Suprapubic skin (tissue), 4 donors: ENCODE measurements at places on chromosomes 2 and 18. TPM values are rescaled to one million over a fixed set of nuclear protein-coding genes. Genes with fewer than 3 reads are reported as not detected.

GRCh38 chr2:128421286-128421685 is 102.6 kb upstream of the HS6ST1 start:
- peaks cover 15% of the 10 kb centered on the region for H3K4me1 ChIP-seq
- H3K27me3 ChIP-seq, result no peaks in the 10 kb centered on the region
- H3K4me3 ChIP-seq, result no peak overlapping the region
- H3K36me3 ChIP-seq, result no peaks in the 10 kb centered on the region

DNA sequence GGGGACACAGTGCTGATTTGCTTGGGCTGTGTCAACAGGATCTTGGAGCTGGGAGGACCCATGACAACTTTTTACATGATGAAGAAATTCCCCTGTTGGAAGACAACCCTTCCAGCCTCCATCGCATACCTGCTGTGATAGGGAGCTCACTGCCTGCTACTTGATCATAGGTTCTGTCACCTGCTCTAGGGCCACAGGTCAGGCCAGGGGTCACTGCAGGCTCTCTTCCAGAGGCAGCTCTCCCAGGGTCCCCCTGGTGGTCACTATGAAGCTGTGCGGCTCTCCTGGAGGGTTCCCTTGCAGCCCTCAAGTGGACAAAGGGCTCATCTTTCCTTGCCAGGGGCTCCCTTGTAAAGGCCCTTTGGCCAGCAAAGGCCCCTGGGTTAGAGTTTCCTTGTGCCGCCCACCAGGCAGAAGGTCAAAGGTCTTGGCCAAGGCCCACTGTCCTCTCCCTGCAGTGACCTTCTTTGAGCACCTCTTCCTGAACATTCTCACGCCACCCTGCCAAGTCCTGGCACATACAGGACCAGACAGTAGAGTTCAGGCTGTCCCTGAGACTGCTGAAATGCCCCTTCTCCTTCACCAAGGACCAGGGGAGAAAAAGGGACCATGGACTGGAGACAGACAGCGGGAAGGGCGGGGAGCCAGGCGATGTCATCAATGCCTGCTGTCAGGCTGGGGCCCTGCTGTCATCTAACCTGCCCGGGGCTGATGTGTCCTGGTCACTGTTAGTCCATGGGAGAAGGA is 345.1 kb downstream of the DYSF start:
- H3K27me3 ChIP-seq, result no peaks in the 10 kb centered on the region
- H3K36me3 ChIP-seq, result no peaks in the 10 kb centered on the region
- H3K27ac ChIP-seq, result no peak overlapping the region
- H3K4me3 ChIP-seq, result no peak overlapping the region

DNA sequence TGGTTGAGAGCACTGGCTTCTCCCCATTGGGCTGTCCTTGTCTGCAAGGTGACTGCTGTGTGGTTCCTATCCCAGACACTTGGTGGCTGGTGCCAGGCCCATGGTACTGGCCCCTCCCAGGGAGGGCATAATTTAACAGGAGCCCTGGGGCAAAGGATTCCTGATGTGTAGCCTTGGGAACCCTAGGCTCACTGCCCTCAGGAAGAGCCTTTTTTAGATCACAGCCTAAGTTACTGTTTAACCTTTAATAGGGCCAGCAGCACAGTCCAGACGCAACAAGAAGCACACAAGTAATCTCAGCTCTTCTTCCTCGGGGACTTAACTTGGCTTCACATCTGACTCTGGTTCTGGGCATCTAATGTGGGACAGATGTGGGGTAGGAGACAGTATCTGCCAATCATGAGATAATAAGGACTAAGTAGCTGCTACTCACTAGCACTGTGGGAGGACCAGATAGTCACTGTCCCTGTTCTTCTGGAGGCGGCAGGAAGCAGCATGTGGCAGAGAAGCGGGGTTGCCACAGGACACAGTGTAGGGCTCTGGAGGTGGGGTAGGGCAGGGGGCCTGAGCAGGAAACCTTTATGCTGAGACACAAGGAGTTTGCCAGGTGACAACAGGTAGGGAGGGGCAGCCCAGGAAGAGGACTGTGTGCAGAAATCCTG is 136.3 kb downstream of the TMEM17 start:
- no peak for DNase-seq
- no peaks in the 10 kb centered on the region for H3K27me3 ChIP-seq
- no peaks in the 10 kb centered on the region for H3K4me1 ChIP-seq
- H3K36me3 ChIP-seq, result no peaks in the 10 kb centered on the region
- H3K4me3 ChIP-seq, result no peak overlapping the region

DNA sequence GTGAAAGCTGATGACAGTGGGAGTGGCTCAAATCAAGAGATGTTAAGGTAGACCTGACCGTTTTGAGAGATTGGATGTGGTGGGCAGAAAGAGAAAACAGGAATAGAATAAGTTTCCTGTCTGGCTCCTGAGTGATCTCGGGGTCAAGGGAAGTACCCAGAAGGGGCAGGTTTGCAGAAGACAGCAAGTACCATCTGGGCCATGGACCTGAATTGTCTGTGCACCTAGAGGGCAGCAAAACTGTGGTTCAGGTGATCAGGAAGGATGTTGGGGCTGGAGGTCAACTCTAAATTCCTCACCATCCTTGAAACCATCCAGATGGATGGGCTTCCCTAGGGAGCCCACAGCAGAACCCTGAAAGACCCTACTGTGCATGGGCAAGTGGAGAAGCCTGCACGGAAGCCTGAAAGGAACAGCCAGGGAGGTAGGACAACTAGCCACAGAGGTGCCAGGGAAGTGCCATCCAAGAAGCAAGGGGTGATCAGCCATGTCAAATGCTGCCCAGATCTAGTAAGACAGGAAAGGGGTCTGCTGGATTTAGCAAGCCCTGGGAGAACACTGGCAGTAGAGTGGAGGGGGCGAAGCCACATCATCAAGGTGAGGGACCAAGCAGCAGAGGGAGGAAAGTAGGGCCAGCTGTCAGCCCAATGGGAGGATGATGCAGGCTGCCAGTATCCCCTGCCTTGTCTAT is 8.0 kb downstream of the TEX261 start:
- DNase-seq, result peak; percentile 28
- H3K4me1 ChIP-seq, result peaks cover 28% of the 10 kb centered on the region
- no peaks in the 10 kb centered on the region for H3K27me3 ChIP-seq
- H3K27ac ChIP-seq, result no peak overlapping the region
- H3K36me3 ChIP-seq, result peaks cover 75% of the 10 kb centered on the region

GRCh38 chr18:76619621-76620315 is 124.7 kb upstream of the ZNF516 start:
- no peaks in the 10 kb centered on the region for H3K27me3 ChIP-seq
- H3K36me3 ChIP-seq, result no peaks in the 10 kb centered on the region
- peak; percentile 84 for DNase-seq
- peaks cover 39% of the 10 kb centered on the region for H3K4me1 ChIP-seq

- no peak overlapping the region for H3K27ac ChIP-seq
- DNase-seq, result no peak
- no peak overlapping the region for H3K4me3 ChIP-seq
- peaks cover 2% of the 10 kb centered on the region for H3K27me3 ChIP-seq
- no peaks in the 10 kb centered on the region for H3K36me3 ChIP-seq
Measured at GRCh38 chr18:47274961-47275360, 23.5 kb upstream of the SKOR2 start.

Gene CDCA7
- 17.3 TPM for total RNA-seq

GRCh38 chr18:58861353-58861752 is 3.3 kb upstream of the ZNF532 start:
- H3K27me3 ChIP-seq, result no peaks in the 10 kb centered on the region
- peaks cover 67% of the 10 kb centered on the region for H3K4me1 ChIP-seq
- no peaks in the 10 kb centered on the region for H3K36me3 ChIP-seq
- no peak overlapping the region for H3K4me3 ChIP-seq

- H3K4me1 ChIP-seq, result peaks cover 11% of the 10 kb centered on the region
- no peak overlapping the region for H3K27ac ChIP-seq
- H3K27me3 ChIP-seq, result no peaks in the 10 kb centered on the region
Measured at GRCh38 chr2:100606332-100606725, 43.5 kb downstream of the PDCL3 start.

DNA sequence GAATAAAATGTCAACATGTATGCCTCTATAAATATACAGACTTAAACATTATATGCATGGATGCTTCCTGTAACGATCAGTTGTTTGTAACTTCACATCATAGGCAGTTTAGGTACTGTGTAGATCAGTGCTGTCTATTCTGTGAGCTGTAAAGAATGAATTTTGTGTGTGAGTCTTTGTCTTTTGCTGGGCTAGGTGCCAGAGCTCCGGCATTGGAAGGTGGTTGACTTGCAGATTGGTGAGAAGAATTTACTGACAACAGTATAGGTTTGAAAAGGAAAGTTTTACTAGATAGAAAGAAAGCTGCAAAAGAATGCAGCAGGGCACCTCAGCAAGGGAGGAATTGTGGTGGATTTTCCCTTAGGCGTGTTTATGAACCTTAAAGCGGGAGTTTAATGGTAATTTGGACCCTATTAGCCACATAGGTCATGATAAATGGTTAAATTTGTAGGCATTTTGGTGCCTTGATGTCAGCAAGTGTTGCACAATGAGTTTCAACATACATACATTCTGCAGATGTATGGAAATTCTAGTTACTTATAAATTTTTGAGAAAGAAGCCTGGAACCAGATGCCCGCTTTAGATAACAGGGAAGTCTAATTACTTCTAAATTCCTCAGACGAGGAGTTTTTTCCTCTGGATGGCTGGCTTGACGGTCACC is 6.7 kb upstream of the QPCT start:
- H3K27me3 ChIP-seq, result no peaks in the 10 kb centered on the region
- no peak for DNase-seq
- H3K4me3 ChIP-seq, result no peak overlapping the region
- no peaks in the 10 kb centered on the region for H3K36me3 ChIP-seq

Gene MERTK
- total RNA-seq, result 6.7 TPM

Gene RNF103
- total RNA-seq, result 24.7 TPM

GRCh38 chr2:16019617-16020351 is 79.4 kb downstream of the MYCN start:
- DNase-seq, result no peak
- no peak overlapping the region for H3K27ac ChIP-seq
- no peaks in the 10 kb centered on the region for H3K36me3 ChIP-seq
